Stimulated activated CD8-positive, alpha-beta memory T cell treated with anti-CD3 and anti-CD28 coated beads, Interleukin-4, amount 100 ng/mL, for 1 hour (primary cell): ENCODE measurements at places on chromosomes 11 and 22.

- DNase-seq, result no peak
Measured at GRCh38 chr22:45072322-45072903, 62.6 kb upstream of the PHF21B start.

- no peak for DNase-seq
Measured at GRCh38 chr11:128764424-128765095, 70.7 kb downstream of the FLI1 start.

DNA sequence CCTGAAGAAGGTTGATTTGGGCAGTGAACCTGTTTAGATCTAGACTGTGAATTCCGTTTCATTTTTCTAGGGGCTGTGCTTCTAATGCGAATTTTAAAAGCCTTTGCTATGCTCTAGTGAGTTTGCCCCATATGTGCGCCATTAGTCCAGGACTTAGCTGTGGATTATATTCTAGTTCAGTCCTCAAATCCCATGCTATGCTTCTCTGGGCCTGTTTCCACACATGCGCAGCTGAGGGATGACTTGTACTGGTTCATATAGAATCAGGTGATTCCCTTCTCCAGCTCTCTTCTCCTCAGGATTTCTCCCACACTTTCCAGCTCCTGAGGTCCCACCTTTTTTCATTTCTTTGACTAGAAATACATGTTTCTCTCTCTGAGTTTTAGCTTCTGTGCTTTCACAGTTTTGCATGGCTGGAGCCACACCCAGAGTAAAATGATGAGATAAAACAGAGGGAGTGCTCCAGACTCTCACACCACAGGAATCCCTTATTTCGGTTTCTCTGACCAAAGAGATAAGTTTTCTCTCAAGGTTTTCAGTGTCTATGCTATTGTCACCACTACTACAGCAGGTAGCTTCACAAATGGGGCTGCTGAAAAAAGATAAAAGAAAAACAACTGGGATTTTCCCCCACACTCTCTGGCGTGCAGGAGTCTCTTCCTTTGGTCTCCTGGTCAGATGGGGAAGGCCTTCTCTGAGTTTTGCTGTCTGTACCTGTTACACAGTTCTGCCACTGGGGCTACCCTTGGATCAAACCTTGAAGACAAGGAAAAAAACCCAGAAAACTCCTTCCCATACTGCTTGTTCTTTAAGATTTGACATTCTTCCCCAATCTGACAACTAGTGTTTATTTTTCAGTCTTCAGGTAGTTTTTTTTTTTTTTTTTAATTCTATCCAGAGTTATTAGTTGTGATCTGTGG, 96.2 kb upstream of the TEAD1 start:
- DNase-seq, result no peak

DNA sequence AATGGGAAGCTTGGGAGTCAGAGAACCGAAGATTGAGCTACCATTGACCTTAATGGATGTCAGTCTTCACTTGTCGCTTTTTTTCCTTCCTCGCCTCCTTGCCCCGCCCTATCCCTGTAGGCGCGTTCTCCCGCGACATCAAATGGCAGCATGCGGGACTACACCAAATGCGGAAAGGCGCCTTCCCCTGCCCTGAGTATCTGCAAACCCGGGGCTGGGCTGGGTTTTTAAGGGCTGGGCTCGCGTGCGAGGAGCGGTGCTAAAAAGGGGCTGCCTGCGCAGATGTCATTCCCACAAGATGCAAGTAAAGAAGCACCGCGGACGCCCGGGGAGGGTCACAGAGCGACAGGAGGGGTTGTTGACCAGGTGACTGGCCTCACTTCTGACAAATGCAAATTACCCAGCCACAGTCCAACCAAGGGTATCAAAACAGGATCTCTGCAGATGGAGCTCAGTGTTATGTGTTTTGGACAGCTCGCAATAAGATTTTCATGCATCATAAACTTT, 4.7 kb upstream of the FAM111B start:
- no peak for DNase-seq

- no peak for DNase-seq
Measured at GRCh38 chr22:42227435-42227834, 43.0 kb downstream of the TCF20 start.

DNA sequence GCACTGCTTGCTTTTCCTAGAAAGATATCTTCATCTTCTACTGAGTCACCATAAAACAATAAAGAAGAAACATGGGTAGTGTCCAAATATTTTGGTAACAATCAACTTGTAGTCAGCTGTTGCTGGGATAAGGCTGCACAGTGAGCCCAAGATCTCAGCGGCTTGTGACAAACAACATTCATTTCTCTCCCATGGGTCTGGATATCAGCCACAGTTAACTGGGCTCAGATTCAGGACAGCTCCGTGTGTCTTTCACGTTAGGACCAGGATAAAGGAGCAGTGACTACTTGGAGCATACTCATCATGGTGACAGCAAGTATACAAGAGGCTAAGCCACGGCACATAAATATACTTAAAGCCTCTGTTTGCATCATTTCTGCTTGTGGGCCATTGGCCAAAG, 27.9 kb upstream of the GRK3 start:
- DNase-seq, result no peak

- DNase-seq, result no peak
Measured at GRCh38 chr11:75786101-75786736, 17.6 kb downstream of the DGAT2 start.
